ENCODE measurements at places on chromosomes 7 and 10.

- no peak for DNase-seq
These were observed 30.9 kb downstream of the CRCP start for GRCh38 chr7:66145400-66146104.

DNA sequence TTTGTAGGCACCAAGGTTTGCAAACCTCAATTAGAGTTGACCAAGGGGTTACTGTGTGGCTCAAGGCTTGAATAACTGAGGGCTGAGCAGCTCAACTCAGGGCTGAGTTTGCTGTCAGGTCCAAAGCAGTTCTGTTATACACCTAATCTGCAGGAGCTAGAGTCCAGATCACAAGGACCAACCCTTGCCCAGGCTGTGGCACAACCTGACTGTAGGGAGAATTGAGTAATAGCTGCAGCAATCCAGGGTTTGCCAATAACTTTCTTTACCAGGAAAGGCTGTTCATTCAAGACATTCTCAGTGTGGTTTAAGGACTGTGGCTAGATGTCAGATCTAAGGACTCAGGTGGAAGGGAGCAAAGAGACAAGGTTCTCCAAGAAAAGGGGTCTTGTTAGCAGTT, 115.6 kb upstream of the IMMP2L start:
- DNase-seq, result no peak

DNA sequence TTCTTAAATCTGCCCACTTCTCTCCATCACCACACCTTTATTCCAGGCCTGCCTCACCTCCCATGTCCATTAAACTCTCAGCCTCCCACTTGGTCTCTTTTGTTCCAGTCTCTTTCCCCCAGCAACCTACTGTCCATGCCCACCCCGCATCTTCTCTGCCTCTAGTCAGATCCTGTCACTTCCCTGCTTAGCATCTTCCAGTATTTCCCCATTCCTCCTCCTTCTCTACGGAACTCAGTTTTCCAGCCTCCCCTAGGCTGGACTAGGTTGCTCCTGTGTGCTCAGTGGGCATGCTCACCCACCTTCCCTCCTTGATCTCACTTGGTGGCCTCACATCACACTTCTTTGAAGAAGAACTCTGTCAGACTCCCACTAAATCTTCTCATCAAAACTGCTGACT, 179.8 kb downstream of the BAMBI start:
- DNase-seq, result no peak

DNA sequence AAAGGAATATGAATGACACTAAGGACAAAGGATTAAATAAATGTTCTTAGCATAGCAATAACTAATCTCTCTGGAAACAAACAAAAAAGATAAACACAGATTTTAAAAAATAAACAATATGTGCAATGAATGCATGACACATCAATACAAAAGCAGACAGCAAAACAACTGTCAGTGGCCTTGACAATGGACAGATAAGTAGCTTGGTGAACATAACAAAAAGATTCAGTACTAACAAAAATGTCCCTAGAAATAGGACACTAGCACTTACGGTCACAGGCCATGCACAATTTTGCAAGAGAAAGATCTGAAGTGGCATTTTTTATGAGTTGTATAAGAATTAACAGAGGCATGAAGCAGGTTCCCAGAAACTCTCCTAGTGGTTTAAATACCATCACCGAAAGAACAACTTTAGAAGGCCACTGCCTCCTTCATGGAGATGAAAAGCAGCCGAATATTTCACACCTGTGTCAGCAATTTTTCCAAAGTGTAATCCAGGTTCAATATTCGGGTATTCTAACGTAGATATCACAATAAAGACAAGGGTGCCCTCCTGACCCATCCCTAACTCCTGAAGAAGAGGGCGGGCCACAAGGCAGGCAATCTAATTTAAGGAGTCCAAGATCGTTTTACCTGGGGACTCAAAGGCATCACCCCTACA, 231.3 kb upstream of the MKLN1 start:
- DNase-seq, result no peak

- DNase-seq, result peak; percentile 59
These were observed 3.1 kb upstream of the ABCC2 start for GRCh38 chr10:99779335-99779734.
